ENCODE measurements at places on chromosomes 6 and 20. TPM values are rescaled to one million over a fixed set of nuclear protein-coding genes. Genes with fewer than 3 reads are reported as not detected.

DNA sequence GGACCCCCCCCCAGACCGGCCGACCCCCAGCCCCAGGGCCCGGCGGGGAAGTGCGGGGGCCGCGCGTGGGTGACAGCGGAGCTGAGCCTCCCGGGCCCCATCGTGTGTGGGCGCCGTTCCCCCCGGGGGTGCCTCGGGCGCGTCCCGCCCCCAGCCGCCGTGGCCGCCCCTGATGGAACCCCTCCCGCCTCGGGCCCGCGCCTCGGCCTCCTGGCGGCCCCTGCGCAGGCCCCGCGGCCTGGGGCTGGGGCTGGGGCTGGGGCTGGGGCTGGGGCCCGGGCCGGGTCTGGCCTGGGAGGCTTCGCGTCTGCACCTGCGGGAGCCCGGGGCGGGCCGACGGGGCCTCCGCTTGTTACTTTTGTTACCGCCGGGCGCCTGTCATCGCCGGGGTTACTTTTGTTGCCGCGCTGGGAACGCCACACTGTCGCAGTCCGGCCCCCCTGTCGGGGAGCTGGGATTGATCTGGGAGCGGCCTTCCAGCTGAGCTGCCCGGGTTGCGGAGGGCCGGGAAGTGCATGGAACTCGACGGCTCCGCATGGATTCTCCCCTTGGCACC, 598 bp downstream of the OGFR start:
- no peaks in the 10 kb centered on the region for H3K27me3 ChIP-seq
- peak overlapping the region; percentile 82 for H3K4me3 ChIP-seq
- peak overlapping the region; percentile 55 for H3K27ac ChIP-seq
- peaks cover 35% of the 10 kb centered on the region for H3K4me1 ChIP-seq
- DNase-seq, result no peak

MEI4 gene
- total RNA-seq, result not detected

GRCh38 chr6:117264369-117264691, 1.0 kb upstream of the VGLL2 start:
- H3K4me3 ChIP-seq, result peak overlapping the region; percentile 43
- peaks cover 79% of the 10 kb centered on the region for H3K27me3 ChIP-seq
- H3K36me3 ChIP-seq, result no peaks in the 10 kb centered on the region
- H3K27ac ChIP-seq, result no peak overlapping the region
- peaks cover 7% of the 10 kb centered on the region for H3K4me1 ChIP-seq

RBPJL gene
- not detected for total RNA-seq

SNX3 gene
- total RNA-seq, result 91.9 TPM

RSPO4 gene
- total RNA-seq, result not detected

PIM1 gene
- total RNA-seq, result 432 TPM

- DNase-seq, result no peak
- no peaks in the 10 kb centered on the region for H3K27me3 ChIP-seq
- no peak overlapping the region for H3K4me3 ChIP-seq
- H3K4me1 ChIP-seq, result no peaks in the 10 kb centered on the region
- no peak overlapping the region for H3K27ac ChIP-seq
These were observed 21.9 kb downstream of the COL11A2 start for GRCh38 chr6:33170176-33171015.

GRCh38 chr6:52526634-52527033, 50.2 kb downstream of the TRAM2 start:
- no peaks in the 10 kb centered on the region for H3K36me3 ChIP-seq
- no peaks in the 10 kb centered on the region for H3K4me1 ChIP-seq
- no peak for DNase-seq
- no peak overlapping the region for H3K4me3 ChIP-seq

DNA sequence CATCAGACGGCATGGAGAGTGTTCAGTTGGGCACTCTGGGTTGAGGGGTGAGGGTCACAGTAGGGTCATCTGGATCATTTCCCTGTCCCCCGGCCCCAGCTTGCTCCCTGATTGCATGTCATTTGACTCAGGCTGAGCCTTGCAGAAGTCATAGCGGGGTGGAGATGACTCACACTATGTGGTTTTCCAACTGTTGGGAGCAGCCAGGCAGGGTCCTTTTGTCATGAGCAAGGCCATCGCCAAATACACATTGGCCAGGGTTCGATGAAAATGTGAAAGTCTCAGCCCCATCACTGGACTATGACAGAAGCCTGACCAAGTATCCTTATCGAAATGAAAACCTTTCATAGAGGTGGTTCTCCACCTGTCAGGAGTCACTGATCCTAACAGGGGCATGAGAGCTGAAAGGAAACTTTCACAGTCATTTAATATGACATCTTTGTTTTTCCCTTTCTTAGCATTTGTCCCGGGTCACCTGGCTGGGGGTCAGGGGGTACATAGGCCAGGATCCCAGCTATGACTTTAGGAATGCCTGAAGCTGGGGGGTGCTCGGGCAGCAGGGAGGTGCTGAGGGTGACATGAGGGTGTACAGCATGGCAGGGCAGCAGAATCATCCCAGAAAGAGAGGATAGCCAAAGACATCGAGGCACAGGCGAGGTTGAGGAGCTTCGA, 70.2 kb upstream of the CD93 start:
- no peak overlapping the region for H3K4me3 ChIP-seq
- peaks cover 6% of the 10 kb centered on the region for H3K27me3 ChIP-seq
- no peak overlapping the region for H3K27ac ChIP-seq
- DNase-seq, result no peak
- no peaks in the 10 kb centered on the region for H3K36me3 ChIP-seq

GRCh38 chr20:48766961-48767960, 60.5 kb downstream of the PREX1 start:
- peaks cover 93% of the 10 kb centered on the region for H3K4me1 ChIP-seq
- peak overlapping the region; percentile 16 for H3K4me3 ChIP-seq
- peak overlapping the region; percentile 80 for H3K27ac ChIP-seq
- peak; percentile 50 for DNase-seq
- H3K36me3 ChIP-seq, result peaks cover 62% of the 10 kb centered on the region

DNA sequence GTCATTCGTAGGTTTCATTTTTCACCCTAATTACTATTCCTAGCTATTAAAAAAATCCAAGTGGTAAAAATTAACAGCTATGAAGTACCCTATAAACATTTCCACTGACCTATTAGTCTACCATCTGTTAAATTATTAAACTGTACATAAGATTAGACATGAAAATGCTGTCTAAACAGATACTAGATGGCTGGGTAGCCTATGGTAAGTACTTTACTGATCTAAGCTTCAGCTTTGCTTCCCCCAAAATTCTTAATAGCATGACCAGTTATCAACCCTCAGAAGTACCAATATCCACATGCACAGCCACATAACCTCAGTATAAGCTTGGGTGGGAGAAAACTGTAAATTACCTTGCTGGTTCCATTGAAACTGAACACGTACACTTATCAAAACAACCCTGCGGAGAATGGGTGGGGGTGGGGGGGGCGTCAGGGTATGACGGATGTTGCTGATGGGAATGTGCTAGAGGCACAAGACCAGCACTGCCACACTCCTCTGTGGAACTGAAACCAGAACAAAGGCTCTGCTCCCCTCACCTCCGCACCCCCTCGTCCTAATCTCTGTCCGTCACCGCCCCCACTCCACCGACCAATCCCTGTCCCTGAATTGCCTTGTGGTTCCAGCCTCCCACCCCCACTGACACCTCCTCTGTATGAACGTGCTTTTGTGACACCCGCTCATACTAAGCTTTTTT, 45.3 kb downstream of the B4GALT5 start:
- peaks cover 7% of the 10 kb centered on the region for H3K36me3 ChIP-seq
- H3K4me1 ChIP-seq, result peaks cover 46% of the 10 kb centered on the region
- peak overlapping the region; percentile 80 for H3K27ac ChIP-seq
- peak; percentile 59 for DNase-seq
- peak overlapping the region; percentile 57 for H3K4me3 ChIP-seq

DNA sequence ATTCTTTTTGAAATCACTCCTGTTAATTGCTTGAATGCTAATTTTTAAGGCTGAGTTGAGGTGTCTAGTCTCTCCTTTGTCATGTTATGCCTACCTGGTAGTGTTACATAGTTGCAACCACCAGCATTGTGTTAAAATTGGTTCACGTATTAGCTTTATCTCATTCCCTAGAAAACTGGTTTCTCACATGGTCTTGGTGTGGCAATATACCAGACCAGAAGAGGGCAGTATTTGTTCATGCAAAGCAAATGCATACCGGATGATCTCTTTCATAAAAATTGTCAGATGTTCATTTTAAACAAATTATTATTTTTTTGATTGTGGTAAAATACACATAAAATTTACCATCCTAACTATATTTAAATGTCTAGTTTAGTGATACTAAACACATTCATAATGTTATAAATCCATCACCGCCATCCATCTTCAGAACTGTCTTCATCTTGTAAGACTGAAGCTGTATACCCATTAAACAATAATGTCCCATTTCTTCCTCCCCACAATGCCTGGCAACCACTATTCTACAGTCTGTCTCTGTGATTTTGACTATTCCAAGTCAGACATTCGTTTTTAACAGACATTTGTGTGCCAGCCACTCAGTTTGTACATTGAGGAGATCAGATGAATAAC, 92.8 kb downstream of the ATRN start:
- H3K27me3 ChIP-seq, result no peaks in the 10 kb centered on the region
- DNase-seq, result peak; percentile 49
- no peak overlapping the region for H3K4me3 ChIP-seq
- peaks cover 1% of the 10 kb centered on the region for H3K36me3 ChIP-seq

- peaks cover 84% of the 10 kb centered on the region for H3K27me3 ChIP-seq
- peak within 1 kb of the TSS; percentile 35 for H3K4me3 ChIP-seq
- H3K4me1 ChIP-seq, result peaks cover 53% of the 10 kb centered on the region
- DNase-seq, result no peak
These were observed at the start of gene COL12A1 for GRCh38 chr6:75205776-75206575. Gene COL12A1 (minus strand): TSS chr6:75206053. CDS start chr6:75202792, 3,261 bp downstream.

DNA sequence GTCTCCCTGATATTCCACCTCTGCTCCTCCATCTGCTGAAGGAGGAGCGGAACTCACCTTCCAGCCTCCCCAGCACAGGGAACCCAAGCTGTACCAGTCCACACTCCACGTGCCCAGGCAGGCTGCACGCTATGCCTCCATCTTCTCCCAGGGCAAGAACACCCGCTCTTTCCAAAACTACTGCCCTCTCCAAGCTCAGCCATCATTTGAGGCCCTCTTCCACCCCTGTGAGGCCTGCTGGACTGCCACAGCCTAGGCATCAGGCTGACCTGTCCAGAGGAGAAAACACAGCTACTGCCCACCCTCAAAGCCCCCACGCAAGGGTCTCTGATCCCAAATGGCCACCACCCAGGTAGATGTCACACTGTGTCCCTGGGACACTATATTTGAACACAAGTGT, 99.9 kb downstream of the PRND start:
- peaks cover 43% of the 10 kb centered on the region for H3K36me3 ChIP-seq
- DNase-seq, result no peak
- H3K27ac ChIP-seq, result no peak overlapping the region
- peaks cover 44% of the 10 kb centered on the region for H3K4me1 ChIP-seq
- H3K27me3 ChIP-seq, result no peaks in the 10 kb centered on the region

DNA sequence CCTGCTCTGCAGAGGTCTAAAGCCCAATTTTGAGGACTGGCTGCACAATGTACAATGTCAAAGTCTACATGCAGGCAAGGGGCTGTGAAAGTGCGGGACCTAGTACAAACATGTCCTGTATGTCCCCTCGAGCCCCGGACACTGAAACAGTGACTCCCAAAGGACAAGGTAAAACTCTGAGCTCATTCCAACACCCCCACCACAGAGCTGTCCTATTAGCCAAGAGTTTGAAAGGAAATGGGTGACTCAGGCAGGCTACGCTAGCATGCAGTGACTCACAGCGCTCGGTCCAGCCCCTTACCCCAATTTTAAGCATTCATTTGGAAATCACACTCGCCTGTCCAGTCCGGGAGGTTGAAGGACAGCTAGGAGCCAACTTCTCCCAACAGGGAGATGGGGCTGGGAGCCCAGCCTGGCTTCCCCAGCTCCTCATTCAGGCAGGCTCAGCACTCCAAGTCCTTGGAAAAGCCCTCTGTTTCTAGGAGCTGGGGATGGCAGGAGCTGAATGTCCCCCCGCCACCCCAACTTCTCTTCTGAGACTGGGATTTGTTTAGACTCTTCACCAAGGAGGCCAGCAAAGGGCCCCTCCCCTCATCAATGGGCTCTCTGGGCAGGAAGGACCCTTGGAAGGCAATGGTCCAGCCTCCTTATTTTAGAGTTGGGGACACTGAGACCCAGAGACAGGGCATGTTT, 3.9 kb downstream of the SDC4 start:
- no peaks in the 10 kb centered on the region for H3K36me3 ChIP-seq
- H3K27me3 ChIP-seq, result no peaks in the 10 kb centered on the region
- no peak overlapping the region for H3K4me3 ChIP-seq
- no peak overlapping the region for H3K27ac ChIP-seq
- H3K4me1 ChIP-seq, result peaks cover 34% of the 10 kb centered on the region
- no peak for DNase-seq

DNA sequence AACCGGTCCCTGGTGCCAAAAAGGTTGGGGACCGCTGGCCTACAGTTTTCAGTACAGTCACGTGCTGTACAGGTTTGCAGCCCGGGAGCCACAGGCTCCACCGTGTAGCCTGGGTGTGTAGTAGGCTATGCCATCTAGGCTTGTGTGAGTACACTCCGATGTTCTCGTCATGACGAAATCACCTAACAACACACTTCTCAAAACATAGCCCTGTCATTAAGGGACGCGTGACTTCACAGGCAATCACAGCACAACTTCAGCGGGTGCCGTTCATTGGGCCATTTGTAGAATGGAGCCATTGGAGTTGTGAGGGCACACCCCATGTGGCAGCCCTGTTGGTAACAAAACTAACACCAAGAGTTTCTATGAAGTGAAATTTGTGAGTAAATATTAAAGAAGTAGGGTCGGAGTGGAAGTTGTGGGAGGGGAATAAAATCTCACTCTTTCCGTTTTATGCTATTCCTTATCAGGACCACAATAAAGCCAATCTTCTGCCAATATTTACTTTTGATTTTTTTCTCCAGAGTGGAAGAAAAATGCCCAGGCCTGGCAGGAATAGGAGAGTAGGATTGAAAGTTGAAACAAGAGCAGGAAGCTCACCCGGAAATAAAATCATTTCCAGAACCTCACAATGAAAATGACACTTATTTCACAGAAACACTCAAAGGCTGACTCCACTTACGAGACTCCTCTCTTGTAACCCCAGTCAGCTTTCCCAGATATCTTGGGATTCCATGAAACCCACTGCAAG, 63.7 kb upstream of the PTPN1 start:
- DNase-seq, result no peak
- H3K4me3 ChIP-seq, result no peak overlapping the region
- H3K27ac ChIP-seq, result no peak overlapping the region
- peaks cover 23% of the 10 kb centered on the region for H3K27me3 ChIP-seq

- peaks cover 40% of the 10 kb centered on the region for H3K36me3 ChIP-seq
- no peak for DNase-seq
- peak overlapping the region; percentile 6 for H3K4me3 ChIP-seq
- peaks cover 54% of the 10 kb centered on the region for H3K4me1 ChIP-seq
These were observed 19.6 kb downstream of the RRBP1 start for GRCh38 chr20:17662333-17663039.

TFAP2B gene
- not detected for total RNA-seq

GRCh38 chr6:55794136-55794812, 81.1 kb downstream of the BMP5 start:
- H3K4me1 ChIP-seq, result no peaks in the 10 kb centered on the region
- H3K4me3 ChIP-seq, result no peak overlapping the region
- H3K27ac ChIP-seq, result no peak overlapping the region
- DNase-seq, result no peak
- H3K36me3 ChIP-seq, result no peaks in the 10 kb centered on the region

GRCh38 chr6:11144393-11144851, 32.9 kb upstream of the ERVFRD-1 start:
- H3K4me1 ChIP-seq, result peaks cover 2% of the 10 kb centered on the region
- DNase-seq, result peak; percentile 83
- H3K27me3 ChIP-seq, result no peaks in the 10 kb centered on the region
- no peak overlapping the region for H3K4me3 ChIP-seq
- no peaks in the 10 kb centered on the region for H3K36me3 ChIP-seq
- no peak overlapping the region for H3K27ac ChIP-seq

PPP1R16B gene
- total RNA-seq, result 63.4 TPM

- no peak overlapping the region for H3K4me3 ChIP-seq
- no peaks in the 10 kb centered on the region for H3K36me3 ChIP-seq
- no peak for DNase-seq
- no peaks in the 10 kb centered on the region for H3K4me1 ChIP-seq
- H3K27ac ChIP-seq, result no peak overlapping the region
These were observed 41.7 kb downstream of the TSHZ2 start for GRCh38 chr20:53013847-53014246.
